ENCODE measurements at places on chromosomes 1 and 21.

GRCh38 chr1:228065543-228066347, 16.8 kb upstream of the ARF1 start:
- no peak for DNase-seq

DNA sequence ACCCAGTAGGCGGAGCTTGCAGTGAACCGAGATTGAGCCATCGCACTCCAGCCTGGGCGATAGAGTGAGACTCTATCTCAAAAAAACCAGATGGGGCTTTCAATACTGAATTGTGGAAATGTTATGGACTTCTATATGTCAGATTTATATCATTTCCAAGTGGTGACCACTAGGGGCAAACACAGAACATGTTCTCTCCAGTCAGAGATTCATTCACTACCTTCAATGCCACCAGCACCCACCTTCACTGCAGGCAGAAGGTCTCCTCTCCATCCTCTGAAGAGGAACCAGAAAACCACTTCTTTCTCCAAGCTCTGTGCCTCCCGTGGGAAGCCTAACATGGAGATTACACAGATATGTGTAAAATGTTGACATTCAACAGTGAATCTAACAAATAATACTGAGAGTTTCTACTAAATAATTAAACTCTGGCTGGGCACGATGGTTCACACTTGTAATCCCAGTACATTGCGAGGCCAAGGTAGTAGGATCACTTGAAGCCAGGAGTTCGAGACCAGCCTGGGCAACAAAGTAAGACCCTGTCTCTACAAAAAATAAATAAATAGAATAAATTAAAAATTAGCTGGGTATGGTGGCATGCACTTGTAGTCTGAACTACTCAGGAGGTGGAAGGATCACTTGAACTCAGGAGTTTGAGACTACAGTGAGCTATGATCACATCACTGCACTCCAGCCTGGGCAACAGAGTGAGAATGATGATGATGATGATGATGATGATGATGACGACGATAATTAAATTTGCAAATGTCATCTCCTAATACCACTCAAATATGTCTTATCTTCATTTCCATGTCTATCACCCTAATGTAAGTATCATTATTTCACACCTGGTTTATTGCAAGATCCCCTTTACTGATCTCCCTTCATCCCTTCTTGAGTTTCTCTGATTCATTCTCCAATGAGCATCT, 151.1 kb downstream of the ZNF281 start:
- no peak for DNase-seq

DNA sequence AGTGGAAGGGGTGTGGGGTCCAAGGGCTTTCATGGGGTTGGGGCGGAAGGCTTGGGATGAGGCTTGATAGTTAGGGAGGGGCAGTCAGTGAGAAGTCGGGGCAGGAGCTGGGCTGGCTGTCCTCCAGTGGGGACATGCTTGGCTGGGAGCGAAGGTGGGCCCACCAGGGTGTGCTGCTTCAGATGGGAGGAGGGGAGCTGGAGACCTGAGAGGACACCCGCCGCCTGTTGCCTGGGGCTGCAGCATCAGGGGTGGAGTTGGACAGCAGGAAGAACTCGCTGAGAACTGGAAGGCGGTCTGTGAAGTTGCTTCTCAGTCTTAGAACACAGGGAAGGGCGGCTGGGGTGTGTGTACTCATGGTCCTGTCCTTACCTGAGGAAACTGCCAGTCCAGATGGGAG, 1.6 kb downstream of the THEM5 start:
- DNase-seq, result no peak

- no peak for DNase-seq
Measured at GRCh38 chr1:204760757-204761156, 75.2 kb upstream of the LRRN2 start.

GRCh38 chr1:198929961-198930599, 291.2 kb downstream of the PTPRC start:
- no peak for DNase-seq

- DNase-seq, result no peak
Measured at GRCh38 chr1:27129225-27129624, 25.7 kb downstream of the SLC9A1 start.

DNA sequence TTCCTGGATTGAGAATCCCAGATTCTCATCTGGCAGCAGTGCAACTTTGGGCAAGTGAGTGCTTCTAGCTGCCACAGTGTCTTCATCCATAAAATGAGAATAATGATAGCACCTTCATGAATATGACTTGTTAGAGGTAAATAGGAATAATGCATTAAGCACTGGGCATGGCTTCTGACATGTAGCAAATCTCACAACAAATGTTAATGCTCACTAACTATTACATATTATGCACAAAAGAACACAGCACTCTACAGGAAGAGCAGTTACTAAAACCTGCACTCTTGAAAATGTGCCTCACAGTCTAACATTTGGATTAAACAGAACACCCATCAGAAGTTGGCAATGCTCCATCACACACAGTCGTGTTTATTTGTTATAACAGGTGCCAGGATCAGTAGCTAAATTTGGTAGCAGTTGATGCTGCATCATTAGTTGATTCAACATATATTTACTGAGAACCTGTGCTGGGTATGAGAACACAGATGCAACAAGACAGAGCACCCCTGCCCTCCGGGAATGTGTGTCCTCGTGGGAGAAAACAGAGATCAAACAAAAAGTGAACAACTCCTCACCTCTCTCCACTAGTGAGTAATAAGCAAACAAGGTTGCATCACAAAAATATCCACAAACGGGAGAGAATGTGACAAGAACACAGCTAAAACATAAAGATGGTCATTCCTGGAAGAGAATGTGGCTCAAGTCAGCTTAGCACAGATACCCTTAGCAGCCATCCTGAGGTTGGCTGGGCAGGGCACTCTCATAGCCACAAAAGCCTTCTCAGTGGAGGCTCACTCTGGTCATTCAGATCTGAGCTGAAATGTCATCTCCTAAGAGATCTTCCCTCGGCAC, 26.2 kb upstream of the LBR start:
- DNase-seq, result no peak

- no peak for DNase-seq
Measured at GRCh38 chr1:118900643-118901440, 87.3 kb downstream of the TBX15 start.

GRCh38 chr1:212287261-212287895, 2.2 kb downstream of the PPP2R5A start:
- no peak for DNase-seq

DNA sequence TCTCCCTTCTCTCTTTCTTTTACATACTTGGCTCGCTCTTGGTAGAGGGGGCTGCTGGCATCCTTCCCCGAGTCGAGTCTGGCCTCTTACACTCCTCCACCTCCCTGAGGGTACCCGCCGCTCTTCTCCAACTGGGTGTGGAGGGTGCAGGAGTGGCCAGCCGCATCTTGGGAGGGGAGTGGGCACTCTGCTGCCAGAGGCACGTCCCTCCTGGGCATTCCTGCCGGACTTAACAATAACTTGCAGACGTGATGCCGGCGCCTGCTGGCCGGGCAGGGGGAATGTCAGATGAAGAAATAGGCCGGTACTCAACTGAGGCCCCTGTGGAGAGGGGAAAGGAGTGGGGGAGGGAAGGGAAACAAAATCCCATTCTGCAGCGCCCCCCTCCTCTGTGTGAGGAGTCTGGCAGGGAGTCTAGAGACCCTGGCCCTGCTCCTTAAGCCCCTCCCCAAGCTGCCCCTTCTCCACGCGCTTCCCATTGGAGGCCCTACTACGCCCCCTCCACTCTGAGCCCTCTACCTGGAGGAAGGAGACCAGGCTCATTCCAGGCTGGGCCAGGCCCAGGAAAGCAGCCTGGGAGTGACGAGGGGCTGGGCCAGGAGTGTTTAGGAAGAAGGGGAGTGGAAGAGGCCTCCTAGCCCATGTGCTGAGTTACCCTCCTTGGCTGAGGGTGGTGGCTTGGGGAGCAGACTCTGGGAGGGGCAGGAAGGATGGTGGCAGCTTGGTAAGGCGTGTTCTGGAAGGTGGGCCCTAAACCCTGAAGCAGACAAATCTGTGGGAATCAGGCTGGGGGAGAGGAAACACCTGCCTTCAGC, 1.8 kb downstream of the ATP2B4 start:
- no peak for DNase-seq

GRCh38 chr1:61138921-61139774, 56.8 kb downstream of the NFIA start:
- no peak for DNase-seq

GRCh38 chr1:48931506-48932192, 155.0 kb upstream of the BEND5 start:
- no peak for DNase-seq

Data from AG09309 (cell line).